EH (cell line): ENCODE measurements at places on chromosomes 16 and 17.

- DNase-seq: peak; percentile 26
These were observed 17.8 kb downstream of the CDH16 start for GRCh38 chr16:66900721-66901441.

DNA sequence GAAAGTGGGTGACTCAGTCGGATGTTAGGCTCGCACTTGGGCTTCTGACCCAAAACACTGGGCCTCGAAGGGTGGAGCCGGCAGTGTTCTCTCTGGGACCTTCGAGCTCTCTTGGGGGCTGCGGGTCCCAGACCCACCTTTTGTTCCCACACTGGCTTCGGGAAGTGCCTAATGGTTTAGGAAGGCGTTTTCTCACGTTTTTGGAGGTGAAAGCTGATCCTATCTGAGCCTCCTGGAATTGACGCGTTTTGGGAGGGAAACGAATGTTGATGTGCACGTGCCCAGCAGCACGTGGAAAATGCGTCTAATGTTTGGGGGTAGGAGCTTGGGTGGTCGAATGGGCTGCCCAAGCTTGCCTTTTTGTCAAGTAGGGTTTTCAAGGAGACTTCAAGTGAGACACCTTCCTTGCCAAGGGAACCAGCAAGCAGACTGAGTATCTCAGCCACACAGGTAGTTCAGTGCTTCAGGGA is 666 bp downstream of the HGS start:
- DNase-seq: no peak

DNA sequence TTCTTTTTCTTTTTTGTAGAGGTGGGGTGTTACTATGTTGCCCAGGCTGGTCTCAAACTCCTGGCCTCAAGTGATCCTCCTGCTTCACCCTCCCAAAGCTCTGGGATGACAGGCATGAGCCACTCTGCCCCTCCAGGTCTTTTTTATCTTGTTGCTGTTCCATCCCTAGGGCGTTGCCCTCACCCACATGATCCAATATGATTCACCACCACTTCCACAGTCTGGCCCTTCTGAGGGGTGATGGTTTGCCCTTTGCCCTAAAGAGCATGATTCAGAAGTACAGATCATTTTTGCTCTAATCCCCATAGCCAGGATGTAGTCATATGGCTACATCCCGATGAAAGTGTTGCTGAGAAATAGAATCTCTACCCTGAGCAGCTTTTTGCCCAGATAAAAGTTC is 18.8 kb downstream of the STX4 start:
- peak; percentile 96 for DNase-seq

- DNase-seq: peak; percentile 88
These were observed 2.7 kb upstream of the MLLT6 start for GRCh38 chr17:38702166-38702915.

DNA sequence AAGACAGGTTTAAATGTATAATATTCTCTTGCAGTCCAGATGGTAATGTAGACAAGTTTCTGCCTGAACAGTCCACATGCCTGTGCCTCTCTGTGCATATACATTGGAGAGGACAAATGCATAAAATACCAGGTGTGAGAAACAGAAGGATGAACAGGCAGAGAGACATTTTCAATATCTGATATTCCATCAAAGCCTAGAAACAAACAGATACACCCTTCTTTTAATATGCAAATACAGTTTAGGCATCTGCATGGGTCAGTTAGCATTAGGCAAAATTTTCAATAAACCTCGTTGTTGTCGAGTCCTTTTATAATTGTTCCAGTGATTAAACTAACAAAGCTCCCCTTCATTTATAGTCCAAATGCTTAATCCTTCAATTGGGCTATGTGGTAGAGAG is 897 bp downstream of the OMG start:
- DNase-seq: no peak

DNA sequence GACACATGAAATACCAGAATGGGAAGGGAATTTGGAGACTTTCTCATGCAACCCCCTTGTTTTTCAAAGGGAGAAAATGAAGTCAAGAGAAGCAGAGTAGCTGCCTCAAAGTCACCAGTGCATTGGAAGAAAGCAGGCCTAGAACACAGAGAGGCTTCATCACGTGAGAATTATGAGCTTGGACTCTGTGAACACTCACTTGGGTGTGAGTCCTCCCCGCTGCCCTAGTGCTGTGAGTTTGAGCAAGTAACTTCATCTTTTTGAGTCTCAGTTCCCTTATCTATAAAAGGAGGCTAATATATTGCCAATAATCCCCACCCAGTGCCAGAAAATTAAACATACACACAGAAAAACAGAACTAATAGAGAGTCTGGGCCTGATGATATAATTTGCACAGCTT is 315.8 kb downstream of the XYLT1 start:
- DNase-seq: no peak

- peak; percentile 79 for DNase-seq
These were observed at the start of gene ARL4D for GRCh38 chr17:43398724-43399595. Gene ARL4D, plus strand, starts transcription at chr17:43398993. Its CDS starts 740 bp downstream, at chr17:43399733.

GRCh38 chr17:72393553-72393952 is 272.7 kb downstream of the SOX9 start:
- DNase-seq: peak; percentile 91

DNA sequence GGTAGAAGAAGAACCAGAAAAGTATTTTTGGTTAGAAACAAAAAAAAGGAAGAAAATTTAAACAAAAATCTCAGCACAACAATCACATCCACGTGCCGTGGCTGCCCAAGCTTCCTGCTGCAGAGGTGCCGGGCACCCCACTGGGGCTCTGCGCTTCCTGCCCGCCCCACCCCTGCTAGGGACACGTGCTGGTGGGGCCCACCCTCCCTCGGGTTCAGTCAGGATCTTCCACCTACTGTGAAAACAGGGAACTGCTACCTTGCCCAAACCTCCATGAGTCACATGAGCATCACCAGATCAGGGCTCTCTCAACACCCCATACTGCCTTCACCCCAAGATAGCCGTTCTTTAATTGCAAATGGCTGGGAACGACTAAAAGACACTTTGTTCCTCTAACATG is 24.4 kb upstream of the CYTH1 start:
- no peak for DNase-seq

GRCh38 chr16:85313526-85314301 is 201.4 kb upstream of the CIBAR2 start:
- DNase-seq: peak; percentile 31

DNA sequence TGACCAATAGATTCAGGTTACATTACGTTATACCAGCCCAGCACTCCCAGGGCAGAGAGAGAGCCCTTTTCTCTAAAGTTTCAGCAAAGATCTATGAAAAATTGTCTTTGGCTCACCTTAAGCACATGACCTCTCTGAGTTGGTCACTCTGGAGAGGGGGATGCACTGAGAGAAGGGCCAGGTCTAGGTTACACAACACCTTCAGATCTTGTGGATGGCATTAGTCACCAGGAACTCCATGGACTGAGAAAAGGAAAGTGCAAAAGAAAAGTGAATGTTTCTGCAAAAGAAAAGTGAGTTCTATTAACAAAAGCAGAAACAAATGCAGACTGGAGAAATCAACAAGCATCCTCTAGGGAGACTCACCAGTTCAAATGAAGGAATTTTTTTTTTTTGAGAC is 253.3 kb upstream of the SALL1 start:
- no peak for DNase-seq

GRCh38 chr16:83942815-83943515 is 10.1 kb upstream of the OSGIN1 start:
- DNase-seq: no peak

DNA sequence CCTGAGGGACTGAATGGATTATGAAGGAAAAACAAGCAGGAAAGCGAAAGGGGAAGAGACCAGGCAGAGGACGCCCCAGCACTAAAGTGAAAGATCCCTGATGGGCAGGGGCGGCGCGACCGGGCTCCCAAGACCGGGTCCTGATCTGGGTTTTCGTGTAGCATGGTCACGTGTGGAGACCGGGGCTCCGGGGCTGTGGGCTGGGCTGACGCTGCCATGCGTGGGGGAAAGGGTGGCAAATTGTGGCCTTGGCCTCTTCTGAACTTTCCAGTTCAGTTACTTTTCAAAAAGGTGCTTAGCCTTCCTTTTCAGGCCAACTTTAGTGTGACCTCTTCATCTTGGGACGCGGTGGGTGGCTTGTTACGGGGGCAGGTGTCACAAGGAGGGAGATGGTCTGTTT is 57.5 kb downstream of the METRNL start:
- DNase-seq: no peak

- no peak for DNase-seq
These were observed 48.6 kb downstream of the ABCA8 start for GRCh38 chr17:68906638-68907037.

GRCh38 chr16:55661941-55662643 is 6.3 kb downstream of the SLC6A2 start:
- peak; percentile 82 for DNase-seq

- no peak for DNase-seq
These were observed 24.1 kb upstream of the HOXB13 start for GRCh38 chr17:48752399-48753288.

- no peak for DNase-seq
These were observed 19.6 kb downstream of the CCR7 start for GRCh38 chr17:40545660-40546059.

GRCh38 chr17:68840073-68840472 is 115.1 kb downstream of the ABCA8 start:
- no peak for DNase-seq

- no peak for DNase-seq
These were observed 256.1 kb downstream of the IRX3 start for GRCh38 chr16:54030451-54030850.

- DNase-seq: peak; percentile 91
These were observed 6.3 kb downstream of the TERF2IP start for GRCh38 chr16:75653922-75654321.

DNA sequence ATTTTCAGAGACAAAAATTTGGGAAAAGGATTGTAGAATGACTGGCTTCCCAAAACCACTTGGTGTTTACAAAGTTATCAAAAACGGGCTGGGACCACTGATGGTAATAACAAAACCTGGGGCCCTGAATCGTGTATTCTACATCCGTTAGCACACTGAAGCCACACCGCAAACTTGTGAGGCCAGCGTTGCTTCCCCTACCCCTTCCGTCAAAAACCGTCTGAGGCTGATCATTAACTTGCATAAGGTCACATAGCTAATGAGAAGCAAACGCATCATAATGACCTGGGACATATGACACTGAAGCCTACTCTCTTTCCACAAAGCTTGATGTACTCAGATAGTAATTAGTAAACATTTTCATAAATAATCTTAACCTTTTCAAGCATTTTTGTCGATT is 704.3 kb downstream of the MAF start:
- no peak for DNase-seq
